Activated naive CD4-positive, alpha-beta T cell treated with Interleukin-2 at 50 U/mL for 16 hours (primary cell): ENCODE measurements at places on chromosomes 3 and 15.

- DNase-seq, result no peak
Observed at GRCh38 chr3:152147748-152148147, 121.0 kb upstream of the MBNL1 start.

DNA sequence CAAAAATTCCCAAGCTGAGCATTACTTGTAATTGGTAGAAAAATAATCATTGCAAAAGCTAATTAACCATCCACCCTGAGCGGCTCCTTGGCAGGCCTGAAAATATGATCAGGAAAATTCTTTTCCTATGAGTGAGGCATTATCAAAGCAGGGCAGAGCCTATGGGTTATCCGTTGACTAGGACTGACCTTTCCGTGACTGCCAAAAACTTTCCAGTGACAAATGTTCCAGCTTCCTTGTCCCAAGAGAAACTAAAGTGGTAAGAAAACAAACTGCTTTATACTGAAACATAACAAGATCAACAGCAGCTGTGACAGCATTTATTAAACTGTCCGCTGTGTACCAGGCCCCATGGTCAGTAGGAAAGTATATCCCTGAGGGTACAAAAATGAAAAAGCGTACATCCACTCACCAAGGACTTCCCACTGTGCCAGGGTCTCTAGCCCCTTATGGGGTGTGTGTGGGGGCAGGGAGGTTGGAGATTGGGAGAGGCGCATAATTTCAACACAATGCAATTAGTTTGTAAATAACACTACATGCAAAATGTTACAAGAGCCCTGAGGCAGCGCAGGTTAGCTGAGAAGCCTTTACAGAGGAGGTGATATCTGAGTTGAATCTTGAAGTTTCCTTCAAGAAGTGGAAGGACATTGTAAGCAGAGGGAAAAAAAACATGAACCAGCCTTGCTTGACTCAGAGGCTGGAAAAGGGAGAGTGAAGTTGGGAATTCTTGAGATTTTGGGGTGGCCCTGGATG, 8.5 kb downstream of the LIPC start:
- DNase-seq, result no peak

- no peak for DNase-seq
Observed at GRCh38 chr15:81942655-81943195, 103.1 kb downstream of the MEX3B start.

DNA sequence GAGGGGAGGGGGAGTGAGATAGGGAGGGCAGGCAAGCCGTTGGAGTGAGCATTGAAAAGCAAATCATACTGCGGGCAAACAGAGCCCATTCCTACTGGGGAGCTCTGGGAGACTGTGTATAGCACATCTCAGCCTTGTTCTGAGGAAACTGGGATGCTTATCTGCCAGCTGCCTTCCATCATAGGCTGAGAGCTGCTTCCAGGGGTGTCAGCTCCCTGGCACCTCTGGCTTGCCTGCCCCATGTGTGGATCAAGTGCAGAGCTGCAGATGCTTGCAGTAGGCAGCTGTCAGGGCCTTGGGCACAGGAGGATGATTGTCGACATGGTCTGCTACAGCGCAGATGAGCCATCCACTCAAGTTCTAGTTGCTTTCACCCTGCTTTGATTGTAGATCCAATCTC, 86.8 kb downstream of the CHRNA7 start:
- no peak for DNase-seq

GRCh38 chr3:180267202-180267843, 230.6 kb upstream of the PEX5L start:
- DNase-seq, result no peak

DNA sequence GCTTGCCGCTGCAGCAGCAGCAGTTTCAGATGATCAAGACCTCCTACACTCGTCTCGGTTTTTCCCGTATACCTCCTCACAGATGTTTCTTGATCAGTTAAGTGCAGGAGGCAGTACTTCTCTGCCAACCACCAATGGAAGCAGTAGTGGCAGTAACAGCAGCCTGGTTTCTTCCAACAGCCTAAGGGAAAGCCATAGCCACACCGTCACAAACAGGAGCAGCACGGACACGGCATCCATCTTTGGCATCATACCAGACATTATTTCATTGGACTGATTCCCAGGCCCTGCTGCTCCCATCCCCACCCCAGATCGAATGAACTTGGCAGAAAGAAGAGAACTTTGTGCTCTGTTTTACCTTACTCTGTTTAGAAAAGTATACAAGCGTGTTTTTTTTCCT, 17.6 kb downstream of the CALML4 start:
- no peak for DNase-seq

DNA sequence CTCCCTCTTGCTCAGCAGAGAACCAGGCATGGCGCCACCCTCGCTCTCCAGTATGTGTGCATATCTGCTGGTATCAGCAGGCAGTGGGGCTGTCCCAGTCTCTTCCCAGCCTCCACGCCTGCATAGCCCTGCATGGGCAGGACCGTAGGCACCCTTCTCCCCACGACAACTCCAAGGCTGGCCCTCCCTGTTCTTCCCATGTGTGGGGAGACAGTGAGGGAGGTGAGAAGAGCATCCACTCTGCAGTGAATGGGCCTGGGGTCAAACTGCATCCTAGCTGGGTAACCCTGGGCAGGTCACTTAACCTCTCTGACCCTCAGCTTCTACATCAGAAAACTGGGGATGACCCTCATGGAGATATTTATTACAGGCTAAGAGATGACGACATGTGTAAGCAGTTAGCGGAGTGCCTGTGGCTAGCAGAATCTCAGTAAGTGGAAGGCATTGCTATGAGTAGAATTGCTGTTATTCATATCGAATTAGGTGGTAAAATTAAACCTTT, 13.3 kb upstream of the SSUH2 start:
- no peak for DNase-seq

GRCh38 chr15:63059573-63060216, 17.1 kb downstream of the TPM1 start:
- DNase-seq, result no peak

GRCh38 chr3:12335421-12335820, 46.6 kb downstream of the PPARG start:
- DNase-seq, result no peak

- no peak for DNase-seq
Observed at GRCh38 chr15:63978511-63979261, 67.6 kb downstream of the DAPK2 start.

GRCh38 chr3:196400331-196400730, 31.9 kb downstream of the UBXN7 start:
- no peak for DNase-seq

DNA sequence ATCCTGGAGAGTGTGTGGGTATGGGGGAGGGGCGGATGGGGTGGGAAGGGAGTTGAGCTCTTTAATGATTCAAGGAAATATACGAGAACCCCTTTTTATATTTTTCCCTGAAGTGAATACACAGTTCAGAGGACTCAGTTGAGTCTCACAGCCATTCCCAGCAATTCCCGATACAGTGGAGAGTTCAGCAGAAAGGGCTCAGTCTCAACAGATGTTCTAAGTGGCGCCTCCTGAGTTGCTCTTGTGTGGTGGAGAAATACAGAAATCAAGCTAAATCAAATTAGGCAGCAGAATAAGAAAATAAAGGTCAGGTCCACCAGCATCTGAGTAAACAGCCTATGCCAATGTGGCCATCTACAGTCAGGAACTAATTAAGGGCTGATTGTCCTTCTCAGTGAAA, 372.1 kb downstream of the NR2F2 start:
- DNase-seq, result no peak

DNA sequence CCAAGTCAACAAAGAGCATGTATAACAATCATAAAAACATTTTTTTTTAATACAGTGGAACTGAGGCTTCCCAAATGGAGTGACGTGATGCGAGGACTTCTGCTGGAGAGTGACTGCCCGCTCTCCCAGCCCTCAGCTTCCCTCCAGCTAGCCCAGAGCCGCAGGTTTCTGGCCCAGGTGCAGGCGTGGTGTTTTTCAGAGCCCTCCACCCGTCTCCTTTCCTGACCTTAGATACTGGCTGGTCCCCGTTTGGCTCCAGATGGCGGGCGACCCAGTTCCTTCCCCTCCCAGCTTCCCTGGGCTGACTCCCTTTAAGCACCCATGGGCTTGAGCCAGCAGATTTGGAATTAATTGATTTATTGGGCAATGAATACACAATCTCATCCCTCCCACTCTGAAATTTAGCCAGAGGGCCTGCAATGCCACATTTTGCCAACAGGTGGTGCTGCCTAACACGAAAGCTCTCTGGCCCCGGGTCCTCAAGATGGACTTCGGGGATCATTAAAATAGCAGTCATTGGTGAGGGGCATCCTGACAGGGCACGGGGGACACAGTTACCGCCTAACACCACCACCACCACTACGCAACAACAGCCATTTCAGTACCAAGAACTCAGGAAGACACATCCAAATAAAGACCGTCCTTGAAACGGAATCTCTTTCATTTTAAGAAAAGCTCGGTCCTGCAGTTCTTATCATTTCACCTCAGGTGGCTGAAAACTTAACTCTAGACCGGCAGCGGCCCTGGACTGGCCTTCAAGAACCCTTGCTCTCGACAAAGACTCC, 47.5 kb upstream of the MUC4 start:
- peak; percentile 83 for DNase-seq

- no peak for DNase-seq
Observed at GRCh38 chr3:139182143-139182542, 137.5 kb upstream of the PRR23C start.

DNA sequence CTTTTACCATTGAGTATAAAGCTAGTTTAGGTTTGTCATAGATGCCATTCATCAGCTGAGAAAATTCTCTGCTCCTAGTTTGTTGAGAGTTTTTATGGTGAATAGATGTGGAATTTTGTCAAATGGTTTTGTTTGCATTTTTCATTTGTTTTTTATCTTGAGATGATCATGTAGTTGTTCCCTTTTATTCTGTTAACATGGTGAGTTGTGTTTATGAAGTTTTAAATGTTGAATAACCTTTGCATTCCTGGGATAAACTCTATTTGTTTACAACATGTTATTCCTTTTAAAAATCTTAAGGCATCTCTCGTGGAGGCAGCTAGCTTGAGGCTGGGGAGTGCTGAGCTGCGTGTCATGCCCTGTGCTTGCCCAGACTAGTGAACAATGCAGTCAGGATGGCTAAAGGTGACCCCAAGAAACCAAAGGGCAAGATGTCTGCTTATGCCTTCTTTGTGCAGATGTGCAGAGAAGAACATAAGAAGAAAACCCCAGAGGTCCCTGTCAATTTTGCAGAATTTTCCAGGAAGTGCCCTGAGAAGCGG, 48.5 kb downstream of the ANAPC13 start:
- DNase-seq, result no peak

DNA sequence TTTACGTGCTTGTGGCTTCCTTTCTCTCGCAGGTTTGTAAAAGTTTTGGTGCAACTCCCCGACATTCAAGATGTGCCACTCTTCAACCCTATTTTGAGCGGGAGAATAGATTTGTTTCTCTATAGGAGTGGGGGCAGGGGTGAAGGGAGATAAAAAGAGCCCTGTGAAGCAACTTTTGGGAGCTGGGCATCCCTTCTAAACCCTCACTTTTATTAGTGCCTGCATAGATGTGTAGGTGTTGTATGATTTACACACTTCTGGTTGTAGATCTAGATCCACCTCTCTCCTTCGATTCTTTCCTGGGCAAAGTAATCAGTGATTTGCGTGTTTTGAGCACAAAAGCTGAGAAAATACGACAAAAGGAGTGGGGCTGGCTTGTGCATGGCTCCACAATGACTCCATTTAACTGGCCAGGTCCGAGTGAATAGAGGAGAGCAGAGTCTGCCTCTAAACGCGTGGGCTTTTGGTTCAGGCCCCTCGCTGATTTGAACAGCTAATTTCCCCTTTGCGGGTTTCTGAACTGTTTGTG, 17.7 kb downstream of the SOX2 start:
- DNase-seq, result no peak

DNA sequence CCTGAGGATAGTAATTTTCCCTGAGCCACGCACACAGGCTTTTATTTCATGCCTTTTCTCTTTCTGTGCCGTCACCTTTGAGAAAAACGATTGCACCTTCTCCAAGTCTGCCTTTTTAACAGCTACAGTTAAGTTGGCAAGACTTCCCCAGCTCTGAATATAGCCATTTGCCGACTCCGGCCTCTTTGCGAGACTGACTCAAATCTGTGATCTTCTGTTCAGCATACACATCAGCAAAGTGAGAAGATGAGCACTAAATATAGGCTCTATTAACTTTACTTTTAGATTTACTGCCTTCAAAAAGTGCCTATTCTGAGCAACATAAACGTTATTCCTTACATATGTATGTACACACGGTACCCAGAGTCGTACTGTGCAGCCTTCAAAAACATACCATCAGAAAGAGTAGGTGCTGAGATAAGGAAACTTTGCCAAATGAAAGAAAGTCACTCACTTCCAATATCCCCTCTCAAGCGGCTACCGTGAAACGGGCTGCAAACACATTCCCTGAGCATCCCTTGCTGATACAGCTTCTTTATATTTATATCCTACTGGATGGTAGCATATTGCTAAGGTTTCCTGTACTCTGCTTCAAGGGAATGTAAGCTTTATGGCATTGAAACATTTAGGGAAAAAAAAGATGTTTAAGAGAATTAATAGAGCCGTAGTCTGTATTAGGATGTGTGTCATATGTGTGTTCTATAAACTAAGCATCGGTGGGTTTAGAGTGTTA, 283.3 kb upstream of the TPRG1 start:
- no peak for DNase-seq

DNA sequence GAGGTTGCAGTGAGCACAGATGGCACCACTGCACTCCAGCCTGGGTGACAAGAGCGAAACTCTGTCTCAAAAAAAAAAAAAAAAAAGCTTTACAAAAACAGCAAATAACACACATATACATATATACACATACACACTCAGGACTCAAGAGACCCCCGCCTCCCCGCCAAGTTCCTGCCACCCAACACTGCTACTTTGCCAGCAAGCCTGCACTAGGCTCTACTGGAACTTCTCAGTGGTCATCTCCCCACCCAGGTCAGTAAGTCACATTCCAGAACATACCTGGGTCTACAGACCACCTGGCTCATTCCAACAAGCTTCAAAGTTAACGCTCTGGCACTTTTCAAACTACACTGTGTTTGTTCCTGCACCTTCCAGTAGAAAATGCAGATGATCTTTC, 62.3 kb downstream of the SENP2 start:
- DNase-seq, result no peak

DNA sequence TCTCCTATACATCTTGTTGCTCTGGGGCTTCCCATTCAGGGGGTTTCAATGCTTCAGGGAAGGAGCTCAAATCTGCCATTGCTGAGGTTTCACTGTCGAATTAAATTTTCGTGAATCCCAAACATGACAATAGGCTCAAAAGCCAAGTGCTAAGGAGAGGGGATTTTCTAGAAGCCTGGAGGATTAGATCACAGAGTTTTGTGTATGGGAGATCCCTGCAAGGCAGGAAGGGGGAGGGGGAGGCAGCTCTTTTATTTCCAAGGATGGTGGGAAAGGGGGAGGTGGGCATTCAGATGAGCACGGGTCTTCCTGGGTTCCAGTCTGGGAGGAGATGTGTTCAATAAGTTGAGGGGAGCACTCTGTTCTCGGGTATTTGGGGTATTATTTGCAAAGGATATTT, 69.9 kb upstream of the DLG1 start:
- no peak for DNase-seq

DNA sequence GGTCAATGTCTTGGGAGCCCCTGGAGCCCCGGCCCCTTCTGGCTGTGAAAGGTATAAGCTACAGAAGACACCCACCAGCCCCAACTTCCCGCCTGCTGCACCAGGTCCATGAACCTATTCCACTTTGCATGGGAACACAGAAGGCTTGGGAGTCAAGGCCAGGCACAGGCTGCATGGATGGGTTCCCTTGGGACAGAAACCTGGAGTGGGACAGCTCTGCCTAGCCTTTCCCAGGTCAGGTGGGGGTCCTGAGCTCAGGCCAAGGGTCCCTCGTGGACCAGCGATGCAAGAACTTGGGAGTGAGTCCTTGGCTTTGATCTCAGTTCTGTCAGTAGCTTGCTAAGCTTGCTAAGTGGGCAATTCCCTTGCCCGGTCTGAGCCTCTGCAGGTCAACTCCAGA, 25.0 kb downstream of the TKT start:
- DNase-seq, result no peak
